Naive thymus-derived CD8-positive, alpha-beta T cell (primary cell): ENCODE measurements at places on chromosomes 12 and 14.

DNA sequence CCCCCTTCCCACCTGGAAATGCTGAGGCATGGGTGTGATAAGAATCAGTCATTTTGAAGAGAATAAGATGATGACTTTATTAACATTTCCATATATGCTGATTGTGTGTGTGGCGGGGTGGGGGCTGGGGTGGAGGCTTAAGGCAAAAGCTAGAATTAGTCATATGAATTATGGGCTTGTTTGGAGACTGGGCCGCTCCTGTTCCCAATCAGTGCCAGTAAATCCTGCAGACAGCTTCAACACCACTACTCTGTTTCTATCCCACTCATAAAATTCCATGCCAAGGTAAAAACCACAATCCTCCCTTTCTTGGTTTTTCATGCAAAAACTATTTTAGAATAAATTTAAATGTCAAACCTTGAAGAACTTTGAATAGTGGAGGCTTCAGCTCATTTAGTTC is 29.9 kb upstream of the SLC38A2 start:
- DNase-seq, result no peak

DNA sequence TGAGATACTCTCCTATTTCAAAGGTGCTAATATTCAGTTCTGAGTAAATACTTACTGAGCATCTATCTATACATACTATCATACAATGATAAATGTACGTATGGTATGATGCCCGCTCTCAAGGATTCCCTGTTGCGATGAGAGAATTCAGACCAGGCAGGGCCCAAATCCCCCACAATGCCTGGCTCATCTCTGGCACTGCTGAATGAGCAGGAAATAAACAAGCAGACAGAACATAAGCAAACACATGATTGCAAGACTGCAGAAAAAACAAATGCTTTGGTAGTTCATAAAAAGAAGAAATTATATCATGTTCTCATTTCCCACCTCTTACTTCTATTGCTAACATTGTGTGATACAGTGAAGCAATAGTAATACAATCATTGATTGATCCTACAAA is 77.2 kb upstream of the DUSP6 start:
- DNase-seq, result no peak

DNA sequence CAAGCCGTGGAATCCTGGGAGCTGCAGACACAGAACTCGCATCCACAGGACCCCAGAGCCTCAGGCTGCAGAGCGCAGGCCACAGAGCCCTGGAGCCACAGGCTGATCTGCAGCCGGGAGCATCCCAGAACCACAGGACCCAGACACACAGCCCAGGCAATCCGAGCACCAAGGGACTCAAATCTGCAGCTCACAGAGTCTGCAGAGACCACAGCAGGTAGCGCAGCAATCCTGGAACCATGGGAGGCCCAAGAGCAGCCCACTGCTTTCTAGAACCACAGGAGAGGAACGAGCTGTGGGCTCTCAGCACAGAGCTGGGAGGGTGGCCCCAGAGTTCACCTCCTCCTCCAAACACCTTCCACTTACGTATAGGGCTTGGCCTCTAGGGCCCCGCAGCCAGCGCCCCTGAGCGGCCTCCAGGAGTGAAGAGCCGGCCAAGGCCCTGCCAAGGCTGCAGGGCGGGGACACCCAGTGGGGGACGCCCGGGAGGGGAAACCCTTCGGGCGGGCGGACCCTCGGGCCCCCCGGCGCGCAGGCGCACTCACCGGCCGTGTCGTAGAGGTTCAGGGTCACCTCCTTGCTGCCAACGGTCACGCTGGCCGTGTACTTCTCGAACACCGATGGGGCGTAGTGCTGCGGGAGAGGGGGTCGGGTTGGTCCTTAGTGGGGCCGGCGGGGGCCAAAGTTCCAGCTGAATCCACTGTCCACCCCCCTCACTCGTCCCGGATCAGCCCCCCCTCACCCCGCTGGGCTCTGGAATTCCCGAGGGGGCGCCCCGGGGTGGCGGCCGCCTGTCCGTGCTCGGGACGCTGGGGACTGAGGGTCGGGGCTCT is 665 bp downstream of the RHOF start:
- DNase-seq, result peak; percentile 52

DNA sequence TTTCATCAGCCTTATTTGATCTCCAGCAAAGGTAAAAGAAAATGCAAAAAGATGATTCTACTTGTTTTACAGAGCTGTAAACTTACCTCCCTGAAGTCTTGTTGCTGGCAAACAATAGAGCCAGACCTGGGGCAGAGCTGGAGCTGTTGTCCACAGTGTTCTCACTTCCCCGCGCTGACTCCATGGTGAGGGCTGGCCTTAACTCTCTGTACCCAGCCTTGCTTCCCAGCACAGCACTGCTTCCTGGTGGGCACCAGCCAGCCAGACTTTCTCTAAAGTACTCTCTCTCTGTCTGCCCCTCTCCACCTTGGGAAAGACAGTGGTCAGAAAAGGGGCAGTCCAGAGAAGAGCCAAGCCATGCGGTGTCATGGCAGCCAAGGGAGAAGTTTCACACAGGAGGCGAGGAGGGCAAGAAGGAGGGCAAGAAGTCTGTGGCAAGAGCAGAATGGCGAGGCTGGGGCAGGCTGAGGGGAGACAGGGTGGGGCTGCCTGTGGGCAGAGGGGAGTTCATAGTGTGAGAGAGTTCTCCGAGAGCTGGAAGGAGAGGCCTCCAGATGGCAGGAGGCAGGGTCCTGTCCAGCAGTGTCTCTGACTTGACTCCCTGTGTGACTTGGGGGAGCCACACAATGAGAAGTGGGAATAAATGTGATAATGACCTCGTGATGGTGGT is 9.3 kb downstream of the EVL start:
- no peak for DNase-seq

GRCh38 chr12:120630104-120630892 is 10.1 kb upstream of the CABP1 start:
- DNase-seq, result no peak

DNA sequence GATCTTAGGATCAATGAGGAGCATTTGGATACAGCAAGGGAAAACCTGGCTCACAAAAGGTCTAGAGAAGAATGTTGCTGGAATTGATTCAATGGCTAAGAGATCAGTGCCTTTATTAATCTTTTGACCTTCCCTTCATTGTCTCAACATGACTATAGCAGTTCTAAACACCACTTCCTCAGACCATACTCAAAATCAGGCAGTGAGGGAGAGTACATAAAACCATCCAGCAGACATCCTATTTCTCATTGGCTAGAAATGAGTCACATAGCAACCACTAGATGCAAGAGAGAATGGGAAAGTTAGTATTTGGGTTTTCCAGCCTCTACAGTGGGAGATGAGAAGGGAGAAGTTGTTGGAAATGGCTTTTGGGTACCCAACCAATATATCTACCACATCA is 151.4 kb upstream of the NUDT4 start:
- DNase-seq, result no peak

- no peak for DNase-seq
Observed at GRCh38 chr14:99329711-99330315, 57.8 kb upstream of the BCL11B start.

DNA sequence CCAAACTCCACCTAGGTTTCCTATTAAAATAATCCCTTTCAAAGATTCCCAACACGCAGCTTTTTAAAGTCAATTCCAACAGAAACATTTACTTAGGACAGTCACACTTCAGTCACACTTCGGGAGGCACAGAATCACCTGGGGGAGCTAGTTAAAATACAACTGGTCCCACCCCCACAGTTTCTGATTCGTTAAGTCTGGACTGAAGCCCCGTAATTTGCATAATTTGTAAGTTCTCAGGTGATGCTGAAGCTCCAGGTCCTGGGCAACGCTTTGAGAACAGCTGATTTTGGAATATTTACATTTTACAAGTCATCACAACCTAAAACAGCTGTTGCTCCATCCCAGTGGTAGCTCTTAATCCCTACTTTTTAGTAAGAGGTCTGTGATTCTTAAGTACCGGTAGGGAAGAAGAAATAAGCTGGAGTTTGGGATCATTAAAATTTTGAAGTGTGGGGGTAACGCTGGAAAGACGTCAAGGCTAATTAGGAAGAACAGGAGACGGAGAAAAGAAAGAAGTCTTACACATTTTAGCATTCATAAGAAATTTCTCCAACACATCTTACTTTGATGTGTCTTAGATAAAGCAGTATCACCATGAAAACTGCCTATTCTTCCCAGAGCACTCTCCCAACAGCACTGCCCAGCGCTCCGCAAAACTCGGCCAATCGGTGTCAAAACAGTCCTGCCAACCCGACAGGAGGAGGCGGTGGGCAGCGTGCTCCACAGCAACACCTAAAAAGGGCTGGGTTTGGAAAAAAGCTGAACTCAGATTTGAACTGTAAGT is 1.1 kb downstream of the IPO8 start:
- DNase-seq, result no peak

GRCh38 chr14:91484186-91484585 is 25.9 kb downstream of the PPP4R3A start:
- no peak for DNase-seq

GRCh38 chr12:30134229-30134628 is 350.5 kb upstream of the TMTC1 start:
- no peak for DNase-seq

- DNase-seq, result no peak
Observed at GRCh38 chr14:66247662-66248193, 238.4 kb upstream of the CCDC196 start.

DNA sequence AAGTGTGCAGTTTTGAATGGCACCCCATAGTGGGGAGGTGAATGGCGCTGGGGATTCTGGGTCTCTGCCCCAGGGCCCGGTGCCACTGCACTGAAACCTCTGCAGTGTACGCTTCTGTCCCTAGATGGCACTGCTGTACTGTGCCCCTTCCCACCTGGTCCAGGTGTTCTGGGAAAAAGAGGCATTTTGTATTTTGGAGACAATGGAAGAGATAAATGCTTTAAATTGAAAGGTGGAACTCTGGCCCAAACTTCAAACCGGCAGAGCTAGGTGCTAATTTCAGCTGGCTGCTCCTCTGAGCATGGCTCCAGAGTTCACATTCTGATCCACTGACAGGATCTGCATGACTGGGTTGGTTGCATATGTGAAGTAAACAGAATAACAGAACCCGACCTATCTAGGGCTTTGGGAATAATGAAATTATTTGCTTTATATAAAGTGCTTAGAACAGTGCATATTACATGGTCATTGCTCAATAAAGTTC is 52.2 kb downstream of the KRT80 start:
- peak; percentile 31 for DNase-seq

DNA sequence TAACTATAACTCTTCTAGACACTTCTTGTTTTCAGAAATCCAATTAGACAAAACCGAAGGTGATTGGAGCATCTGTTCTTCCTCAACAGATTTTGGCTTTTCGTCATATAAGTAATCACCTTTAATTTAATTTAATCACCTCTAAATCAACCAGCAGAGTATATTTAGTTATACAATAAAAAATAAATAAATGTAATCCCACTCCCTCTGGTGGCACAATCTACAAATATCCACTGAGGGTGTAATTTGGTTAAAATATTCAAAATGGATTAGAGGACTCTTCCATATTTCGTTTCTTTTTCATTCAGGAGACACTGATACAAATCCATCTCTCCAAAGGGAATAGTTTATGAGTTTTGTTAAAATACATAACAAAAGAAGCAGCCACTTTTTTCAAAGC is 18.3 kb upstream of the SLC35F4 start:
- no peak for DNase-seq

DNA sequence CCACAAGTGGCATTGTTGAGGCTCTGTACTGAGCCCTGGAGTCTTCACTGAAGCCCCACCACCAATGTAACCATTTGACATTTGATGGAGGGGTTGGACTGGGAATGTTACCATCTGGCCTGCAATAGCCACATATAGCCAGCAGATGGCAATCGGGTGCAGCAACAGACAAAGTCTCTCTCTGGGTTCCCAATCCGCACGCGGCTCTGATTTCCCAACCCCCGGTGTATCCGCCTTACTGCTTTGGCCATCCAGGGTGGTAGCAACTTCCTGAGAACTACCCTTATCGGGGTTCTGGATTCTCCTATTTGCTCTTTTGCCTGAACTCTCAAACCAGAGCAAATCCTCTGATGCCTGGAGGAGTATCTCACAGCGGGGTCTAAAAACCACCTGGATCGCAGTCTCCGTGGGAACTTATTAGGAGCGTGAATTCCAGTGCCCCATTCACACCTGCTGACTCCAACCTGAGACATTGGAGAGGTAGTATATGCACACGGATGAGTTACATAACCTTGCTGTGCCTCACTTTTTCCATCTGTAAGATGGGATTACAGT is 14.2 kb downstream of the VRTN start:
- DNase-seq, result peak; percentile 64

- no peak for DNase-seq
Observed at GRCh38 chr14:94066089-94066676, 14.8 kb downstream of the DDX24 start.

- no peak for DNase-seq
Observed at GRCh38 chr14:57287745-57288144, 19.0 kb downstream of the AP5M1 start.

GRCh38 chr12:107058190-107058589 is 35.2 kb downstream of the CRY1 start:
- DNase-seq, result no peak

DNA sequence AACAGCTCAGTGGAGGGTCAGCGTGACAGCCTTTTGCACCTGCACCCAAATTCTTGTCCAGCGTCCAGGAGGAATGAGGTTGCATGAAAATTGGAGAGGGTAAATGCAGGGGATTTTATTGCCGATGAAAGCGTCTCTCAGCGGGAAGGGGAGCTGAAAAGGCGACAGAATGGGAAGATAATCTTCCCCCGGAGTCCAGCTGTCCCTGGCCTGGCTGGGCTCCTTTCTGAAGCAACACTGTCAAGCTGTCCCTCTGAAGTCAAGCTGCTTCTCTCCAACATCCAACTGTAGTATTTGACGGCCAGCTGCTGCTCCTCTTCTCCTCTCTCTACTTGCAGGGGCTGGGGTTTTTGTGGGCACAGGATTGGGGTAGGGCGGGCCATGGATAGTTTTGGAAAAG is 32.7 kb downstream of the NOPCHAP1 start:
- no peak for DNase-seq

DNA sequence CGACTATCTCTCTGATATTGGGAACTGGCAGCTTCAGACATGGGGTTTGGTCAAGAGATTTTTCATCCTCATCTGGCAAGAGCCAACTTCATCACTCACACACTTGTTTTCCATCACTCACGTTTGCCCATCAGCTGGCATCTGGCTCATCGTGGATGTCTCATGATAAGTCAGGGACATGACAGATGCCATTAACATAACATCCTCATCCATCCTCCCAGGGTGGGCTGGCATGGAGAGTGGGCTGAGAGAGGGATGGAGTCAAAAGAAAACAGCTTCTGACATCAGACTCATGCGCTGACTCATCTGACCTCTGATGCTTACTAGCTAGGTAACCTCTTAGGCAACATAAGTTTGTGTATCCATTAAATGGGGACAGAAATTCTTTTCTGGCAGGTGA is 1.8 kb upstream of the VSX2 start:
- no peak for DNase-seq

DNA sequence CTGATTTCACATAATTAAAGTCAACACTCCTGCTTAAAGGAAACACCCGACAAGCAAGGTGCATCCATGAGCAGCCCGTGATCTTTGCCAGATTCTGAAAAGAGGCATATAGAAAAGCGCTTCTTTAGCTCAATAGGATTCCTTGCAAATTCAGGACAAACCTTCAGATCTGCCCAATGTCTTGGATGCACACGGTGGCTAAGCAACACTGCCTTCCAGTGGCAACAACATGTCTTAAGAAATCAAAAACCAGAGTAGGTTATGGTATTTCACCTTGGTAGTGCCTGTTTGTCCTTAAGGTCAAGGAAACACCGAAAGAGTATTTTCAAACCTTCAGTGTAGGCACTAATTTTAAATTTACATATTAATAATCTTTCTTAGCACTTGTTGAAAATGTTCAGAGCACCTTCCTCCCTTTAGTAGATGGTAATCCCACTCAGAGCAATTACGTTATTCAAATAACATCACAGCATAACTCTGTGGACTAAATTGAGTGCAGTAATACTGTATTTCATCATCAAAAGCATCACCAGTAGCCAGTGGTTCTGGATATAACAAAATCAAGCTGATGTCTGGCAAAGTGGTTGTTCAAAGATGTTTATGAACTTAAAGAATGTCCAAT is 58.0 kb upstream of the CDKN3 start:
- DNase-seq, result no peak
